Activated T-cell treated with anti-CD3 and anti-CD28 coated beads for 4 hours (primary cell): ENCODE measurements at places on chromosomes 2 and 18.

- DNase-seq: no peak
Measured at GRCh38 chr2:224145751-224146355, 106.8 kb upstream of the SERPINE2 start.

- no peak for DNase-seq
Measured at GRCh38 chr2:42132191-42132965, 36.8 kb upstream of the EML4 start.

- no peak for DNase-seq
Measured at GRCh38 chr18:33871363-33872025, 293.5 kb downstream of the ASXL3 start.

DNA sequence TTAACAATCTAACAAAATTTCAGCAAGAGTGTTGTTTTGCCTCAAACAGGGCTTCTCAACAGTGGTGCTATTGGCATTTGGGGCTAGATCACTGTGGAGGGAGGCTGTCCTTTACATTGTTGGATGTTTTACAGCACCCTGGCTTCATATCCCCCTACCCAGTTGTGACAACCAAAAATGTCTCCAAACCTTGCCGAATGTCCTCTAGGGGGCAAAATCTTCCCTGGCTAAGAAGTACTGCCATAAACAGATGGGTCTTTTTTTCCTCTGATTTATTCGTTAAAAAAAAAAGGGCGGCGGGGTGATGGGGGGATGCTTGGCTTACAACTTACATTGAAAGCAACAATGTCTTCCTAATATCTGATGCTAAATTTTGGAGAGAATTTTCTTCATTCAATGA lies 207.6 kb upstream of the CCDC150 start:
- no peak for DNase-seq

DNA sequence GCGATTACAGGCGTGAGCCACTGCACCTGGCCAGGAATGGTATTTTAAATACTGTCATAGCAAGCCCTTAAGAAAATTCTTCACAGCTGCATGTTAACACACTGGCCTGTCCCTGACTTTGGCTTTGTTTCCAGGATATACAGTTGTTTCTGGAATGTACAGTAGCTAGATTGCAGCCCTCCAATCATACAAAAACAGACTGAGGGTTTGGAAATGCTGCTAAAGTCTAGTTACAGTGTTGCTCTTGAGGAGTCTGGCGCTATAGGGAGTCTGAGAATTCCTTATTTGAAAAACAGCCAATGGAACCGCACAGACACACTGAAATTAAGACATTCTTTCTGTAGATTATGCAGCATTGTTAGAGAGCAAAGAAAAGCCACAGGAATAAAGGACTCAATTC lies 37.7 kb downstream of the STON1 start:
- no peak for DNase-seq

DNA sequence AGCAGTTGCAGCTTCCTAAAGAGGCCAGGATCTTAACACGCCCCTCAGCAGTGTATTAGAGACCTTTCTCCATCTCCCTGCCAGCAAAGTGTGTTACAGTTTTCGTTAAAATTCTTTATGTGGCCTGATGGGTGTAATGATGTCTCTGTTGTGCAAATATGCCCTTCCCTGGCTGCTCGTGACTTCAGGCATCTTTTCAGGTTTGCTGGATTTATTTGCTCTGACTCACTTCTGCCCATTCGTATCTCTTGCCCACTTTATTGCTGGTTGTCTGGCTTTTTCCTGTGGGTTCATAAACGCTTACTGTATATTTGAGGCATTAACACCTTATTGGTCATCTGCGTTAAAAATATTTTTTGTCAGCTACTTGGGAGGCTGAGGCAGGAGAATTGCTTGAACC lies 134.5 kb downstream of the ASB1 start:
- no peak for DNase-seq

- no peak for DNase-seq
Measured at GRCh38 chr2:237361194-237362004, 52.6 kb downstream of the COL6A3 start.

- no peak for DNase-seq
Measured at GRCh38 chr2:19574778-19575260, 216.4 kb upstream of the OSR1 start.

DNA sequence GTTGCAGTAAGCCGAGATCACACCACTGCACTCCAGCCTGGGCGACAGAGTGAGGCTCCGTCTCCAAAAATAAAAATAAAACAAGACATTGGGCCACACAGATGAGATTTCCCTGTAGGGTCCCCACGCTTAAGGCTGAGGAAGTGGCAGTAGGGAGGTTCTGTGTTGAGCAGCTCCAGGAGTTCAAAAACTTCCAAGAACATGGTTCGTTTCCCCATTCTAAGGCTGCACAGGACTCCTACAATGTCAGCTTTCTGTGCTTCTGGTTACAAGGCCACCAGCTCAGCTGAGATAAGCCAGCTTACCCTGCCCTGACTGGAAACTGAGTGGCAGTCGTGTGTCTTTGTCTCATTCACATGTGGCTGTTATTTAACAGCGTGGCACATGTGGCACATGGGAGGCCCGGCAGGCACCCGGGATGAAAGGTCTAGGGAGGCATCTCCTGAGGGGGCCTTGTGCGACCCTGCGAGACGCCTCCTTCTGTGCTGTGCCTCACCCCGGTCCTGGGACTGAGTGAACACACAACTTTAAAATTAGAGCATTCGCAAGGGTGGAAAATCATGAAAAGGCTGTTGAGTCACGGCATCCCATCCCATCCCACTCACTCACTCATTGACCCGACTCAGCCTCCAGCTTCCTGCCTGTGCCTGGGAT lies 7.7 kb downstream of the ITGB1BP1 start:
- no peak for DNase-seq

DNA sequence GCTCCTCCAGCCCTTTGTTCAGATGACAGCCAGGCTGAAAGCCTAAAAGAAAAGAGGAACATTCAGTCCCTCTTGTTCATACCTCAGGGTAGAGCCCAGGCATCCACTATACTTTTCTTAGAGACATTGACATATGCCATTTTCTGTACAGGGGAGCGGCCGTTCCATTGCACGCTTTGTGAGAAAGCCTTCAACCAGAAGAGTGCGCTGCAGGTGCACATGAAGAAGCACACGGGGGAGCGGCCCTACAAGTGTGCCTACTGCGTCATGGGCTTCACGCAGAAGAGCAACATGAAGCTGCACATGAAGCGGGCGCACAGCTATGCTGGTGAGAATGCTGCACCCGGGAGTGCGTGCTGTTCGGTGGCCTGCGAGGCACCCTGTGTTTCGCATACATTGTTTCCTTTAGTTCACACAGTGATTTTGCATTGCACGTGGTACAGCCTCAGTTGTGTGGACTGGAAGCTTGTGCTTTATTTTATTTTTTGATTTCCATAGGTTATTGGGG lies 138.2 kb downstream of the ZNF236 start:
- DNase-seq: no peak

GRCh38 chr2:74031221-74031620 lies 46.5 kb downstream of the TET3 start:
- DNase-seq: no peak

DNA sequence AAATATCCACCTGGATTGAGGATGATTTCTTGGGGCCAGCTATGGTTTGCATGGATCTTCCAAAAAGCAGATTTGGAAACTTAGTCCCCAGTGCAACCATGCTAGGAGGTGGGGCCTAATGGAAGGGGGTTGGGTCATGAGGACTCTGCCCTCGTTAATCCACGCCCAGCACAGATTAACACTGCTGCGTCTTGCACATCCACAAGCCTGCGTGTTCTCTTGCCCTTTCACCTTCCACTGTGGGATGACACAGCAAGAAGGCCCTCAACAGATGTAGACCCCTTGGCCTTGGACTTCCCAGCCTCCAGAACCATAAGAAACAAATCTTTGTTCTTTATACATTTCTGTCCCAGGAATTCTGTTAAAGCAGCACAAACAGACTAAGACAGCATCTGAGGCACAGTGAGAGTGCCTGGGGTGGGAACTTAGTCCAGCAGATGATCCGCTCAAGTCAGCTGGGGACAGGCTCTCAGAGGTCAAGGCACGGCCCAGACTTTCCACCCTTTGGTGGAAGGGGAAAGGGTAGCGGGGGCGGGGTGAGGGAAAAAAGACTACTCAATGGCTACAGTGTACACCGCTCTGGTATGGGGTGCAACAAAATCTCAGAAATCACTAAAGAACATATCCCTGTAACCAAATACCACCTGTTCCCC lies 2.4 kb downstream of the RAB17 start:
- no peak for DNase-seq

GRCh38 chr2:240386326-240386725 lies 49.1 kb upstream of the GPC1 start:
- DNase-seq: no peak

- DNase-seq: no peak
Measured at GRCh38 chr2:32453242-32454062, 96.6 kb downstream of the BIRC6 start.

DNA sequence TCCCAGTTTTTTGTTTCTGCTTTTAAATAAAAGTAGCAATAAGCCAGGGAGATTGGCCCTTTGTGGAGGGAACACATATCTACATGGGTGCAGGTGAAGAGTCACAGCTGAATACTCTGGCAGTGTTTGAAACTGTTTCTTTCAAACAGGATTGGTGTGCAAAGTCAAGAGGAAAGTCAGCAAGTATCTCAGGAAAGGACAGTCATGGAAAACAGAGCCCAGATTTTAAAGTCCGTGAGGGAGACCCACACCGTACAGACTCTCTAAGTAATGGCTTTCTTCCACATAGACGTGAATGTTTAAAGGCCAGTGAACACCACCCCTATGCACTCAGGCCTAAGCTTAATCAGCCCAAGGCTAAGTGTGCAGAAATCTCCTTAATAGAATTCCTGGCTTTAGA lies 95.3 kb downstream of the GFPT1 start:
- no peak for DNase-seq

DNA sequence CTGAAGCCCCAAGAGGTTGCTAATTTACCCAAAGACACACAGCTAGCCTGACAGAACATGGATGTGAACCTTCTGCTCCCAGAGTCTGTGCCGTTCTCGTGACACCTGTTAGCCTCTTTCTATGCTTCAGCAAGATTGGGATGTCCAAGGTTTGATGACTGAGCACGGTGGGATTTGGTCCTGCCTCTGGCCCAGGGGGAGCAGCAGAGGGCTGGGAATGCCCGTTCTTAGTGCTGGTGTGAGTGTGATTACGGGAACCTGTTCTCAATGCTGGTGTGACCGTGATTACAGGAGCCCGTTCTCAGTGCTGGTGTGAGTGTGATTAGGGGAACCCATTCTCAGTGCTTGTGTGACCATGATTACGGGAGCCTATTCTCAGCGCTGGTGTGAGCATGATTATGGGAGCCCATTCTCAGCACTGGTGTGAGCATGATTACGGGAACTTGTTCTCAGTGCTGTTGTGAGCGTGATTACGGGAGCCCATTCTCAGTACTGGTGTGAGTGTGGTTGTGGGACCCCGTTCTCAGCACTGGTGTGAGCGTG lies 67.3 kb upstream of the SNTG2 start:
- no peak for DNase-seq

- no peak for DNase-seq
Measured at GRCh38 chr2:212777020-212777491, 238.5 kb upstream of the ERBB4 start.

- DNase-seq: no peak
Measured at GRCh38 chr2:49219741-49220140, 65.4 kb upstream of the FSHR start.

DNA sequence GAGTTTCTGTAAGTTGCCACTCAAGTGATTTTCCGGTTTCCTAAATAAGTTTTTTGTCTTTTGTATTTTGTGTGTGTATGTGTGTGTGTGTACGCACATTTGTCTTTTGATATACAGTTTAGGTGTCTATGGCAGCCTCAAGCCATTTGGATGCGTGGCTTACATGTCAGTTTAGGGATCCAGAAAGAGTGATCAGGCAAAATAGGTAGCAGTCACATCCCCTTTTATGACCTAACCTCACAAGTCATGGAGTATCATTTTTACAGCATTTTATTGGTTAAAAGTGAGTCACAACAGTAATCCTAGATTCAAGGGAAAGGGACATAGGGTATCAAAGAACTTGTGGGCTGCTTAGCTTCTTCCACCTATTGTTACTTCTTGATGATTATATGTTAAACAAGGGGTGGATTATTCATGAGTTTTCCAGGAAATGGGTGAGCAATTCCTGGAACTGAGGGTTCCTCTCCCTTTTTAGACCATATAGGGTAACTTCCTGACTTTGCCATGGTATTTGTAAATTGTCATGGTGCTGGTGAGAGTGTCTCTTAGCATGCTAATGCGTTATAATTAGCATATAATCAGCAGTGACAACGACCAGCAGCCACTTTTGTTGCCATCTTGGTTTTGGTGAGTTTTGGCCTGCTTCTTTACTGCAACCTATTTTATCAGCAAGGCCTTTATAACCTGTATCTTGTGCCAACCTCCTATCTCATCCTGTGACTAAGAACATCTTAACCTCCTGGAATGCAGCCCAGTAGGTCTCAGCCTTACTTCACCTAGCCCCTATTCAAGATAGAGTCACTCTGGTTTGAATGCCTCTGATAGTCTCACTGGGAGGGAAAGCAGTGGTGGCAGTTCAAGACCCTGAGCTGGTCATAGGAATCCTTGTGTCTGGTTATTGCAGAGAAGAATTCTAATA lies 8.6 kb upstream of the SOCS6 start:
- DNase-seq: no peak

DNA sequence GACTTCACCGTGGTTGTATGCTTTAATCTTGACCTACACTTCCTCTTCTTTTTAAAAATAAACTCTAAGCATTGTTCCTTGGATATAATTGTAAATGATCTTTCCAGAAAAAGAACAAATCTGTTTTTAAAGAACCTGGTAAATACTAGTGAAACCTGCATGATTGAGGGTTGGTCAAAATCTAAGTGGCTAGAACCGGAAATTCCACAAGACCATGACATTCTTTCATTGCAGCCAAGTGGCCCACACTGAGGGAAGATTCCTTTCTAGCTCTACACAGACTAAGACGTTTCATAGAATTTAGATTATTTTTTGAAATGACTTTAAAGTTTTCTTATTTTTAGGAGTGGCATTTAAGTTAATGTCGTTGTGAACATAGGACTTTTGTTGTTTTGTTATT lies 356.7 kb downstream of the NYAP2 start:
- no peak for DNase-seq

- no peak for DNase-seq
Measured at GRCh38 chr2:3101016-3101942, 276.3 kb downstream of the EIPR1 start.

- no peak for DNase-seq
Measured at GRCh38 chr2:150705357-150705756, 217.9 kb upstream of the RND3 start.

DNA sequence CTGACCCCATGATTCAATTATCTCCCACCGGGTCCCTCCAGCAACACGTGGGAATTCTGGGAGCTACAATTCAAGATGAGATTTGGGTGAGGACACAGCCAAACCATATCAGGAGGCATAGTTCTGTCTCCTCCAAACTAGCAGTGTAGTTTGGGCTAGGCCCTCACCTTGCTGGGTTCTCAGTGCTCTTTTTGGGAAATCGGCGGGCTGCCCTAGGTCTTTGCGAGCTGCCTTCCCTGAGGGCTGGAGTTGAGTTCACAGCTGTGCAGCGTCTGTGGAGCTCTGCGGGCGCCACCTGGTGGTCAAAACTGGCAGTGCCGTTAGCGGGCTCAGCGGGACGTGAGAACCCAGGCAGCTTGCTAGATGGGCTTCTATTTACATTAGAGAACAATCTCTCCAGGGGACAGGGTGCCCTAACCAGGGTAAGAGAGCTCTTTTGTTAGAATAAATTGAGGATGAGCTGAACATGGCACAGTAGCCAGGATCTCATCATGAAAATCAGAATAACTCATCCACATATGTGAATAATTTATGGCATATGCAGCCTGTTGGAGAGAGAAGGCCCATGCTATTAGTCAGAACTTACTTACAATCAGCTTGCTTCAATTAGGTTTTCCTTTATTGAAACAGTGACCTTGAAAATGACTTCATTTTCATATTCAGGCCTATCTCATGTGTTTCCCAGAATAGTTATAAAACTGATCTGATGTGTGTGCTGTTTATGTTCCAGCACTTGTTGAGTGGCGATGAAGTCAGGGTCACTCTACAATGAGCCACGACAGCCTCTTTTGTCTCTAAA lies 27.4 kb upstream of the YES1 start:
- peak; percentile 85 for DNase-seq
